ENCODE measurements at places on chromosomes 3 and 15.

- no peak for DNase-seq
Measured at GRCh38 chr3:49876567-49876966, 6.9 kb upstream of the CAMKV start.

DNA sequence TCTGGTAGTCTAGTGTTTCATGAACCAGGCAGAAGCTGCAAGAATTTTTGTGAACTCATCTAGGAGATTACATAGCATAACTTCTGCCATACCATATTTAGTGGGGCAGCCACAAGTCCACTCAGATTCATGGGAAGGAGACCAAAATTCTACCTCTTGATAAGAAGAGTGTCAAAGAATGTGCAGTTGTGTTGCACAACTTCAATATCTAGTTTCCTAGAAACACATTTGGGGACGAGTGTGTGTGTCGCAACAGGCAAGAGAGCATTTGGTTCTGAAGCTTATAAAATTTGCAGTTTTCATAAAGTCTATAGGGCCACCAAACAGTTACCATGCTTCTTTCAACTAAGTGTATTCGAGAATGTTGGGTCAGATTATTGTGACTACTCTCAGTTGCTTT lies 115.3 kb downstream of the KCNH8 start:
- DNase-seq, result no peak

- no peak for DNase-seq
Measured at GRCh38 chr3:103189941-103190340, 755.1 kb downstream of the ZPLD1 start.

DNA sequence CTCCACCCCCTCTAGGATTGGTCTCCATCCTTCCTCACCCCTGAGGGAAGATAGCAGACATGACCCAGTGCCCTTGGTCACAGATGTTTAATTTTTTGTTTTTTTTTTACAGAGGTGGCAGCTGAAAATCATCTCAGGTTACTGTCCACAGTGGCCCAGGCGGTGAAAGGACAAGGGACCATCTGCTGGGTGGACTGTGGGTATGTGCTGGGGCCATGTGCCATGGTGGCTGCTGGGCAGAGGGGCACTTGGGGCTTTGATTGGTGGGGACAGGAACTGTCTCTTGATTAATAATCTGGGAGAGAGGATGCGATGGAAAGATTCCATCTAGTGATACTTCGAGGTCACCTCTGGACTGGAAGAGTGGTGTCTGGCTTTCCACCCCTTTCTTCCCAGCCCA lies 25.4 kb downstream of the PDIA5 start:
- no peak for DNase-seq

DNA sequence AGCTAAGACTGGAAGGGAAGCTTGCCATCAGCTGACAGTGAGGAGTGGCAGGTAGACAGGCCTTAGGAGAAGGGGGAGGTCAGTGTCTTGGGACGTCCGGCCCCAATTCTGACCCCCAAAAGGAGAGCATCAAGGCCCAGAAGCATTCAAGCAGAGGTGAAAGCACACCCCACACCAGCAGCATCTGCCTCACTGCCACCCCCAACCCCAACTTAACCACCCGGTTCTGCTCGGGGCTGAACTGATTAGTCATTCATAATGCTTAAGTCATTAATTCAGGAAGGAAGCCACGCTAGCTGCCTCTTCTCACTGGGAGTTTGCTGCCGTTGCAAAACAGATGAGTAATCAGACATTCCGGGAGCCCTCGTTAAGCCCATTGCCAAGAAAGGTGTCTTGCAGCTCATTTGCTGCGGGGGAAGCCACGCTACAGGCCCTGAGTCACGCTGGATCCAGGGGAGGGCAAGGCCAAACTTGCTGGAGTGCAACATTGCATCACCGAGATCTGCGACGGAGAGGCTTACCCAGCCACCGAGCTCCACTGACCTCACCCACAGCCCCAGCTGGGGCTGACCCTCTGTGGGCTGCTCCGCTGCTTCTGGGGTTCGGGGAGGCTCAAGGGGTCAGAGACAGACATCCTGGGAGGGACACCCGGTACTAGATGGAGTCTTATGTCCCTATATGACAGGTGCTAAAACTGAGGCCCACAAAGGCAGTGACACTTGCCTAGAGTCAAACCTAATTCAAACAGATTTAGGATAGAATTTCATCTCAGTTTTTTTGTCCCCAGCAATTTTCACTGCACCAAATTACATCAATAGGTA lies 46.4 kb upstream of the HES1 start:
- no peak for DNase-seq

DNA sequence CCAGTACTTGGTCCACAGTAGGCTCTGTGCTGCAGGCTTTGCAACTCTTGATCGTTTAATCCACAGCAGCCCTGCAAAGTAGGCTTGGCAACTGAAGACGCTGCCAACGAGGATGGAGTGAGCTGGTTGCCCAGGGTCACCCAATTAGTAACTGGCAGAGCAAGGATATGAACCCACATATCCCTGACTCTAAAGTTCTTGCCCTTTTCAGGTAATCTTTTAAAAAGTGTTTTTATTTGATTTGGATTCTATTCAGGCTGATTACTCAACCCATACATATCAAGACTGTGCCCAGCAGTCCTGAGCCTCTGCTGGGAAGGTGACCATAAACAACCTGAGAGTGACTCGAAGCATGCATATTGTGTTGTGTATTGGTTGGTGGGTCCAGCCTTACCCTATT lies 50.3 kb downstream of the PSMD6 start:
- no peak for DNase-seq

DNA sequence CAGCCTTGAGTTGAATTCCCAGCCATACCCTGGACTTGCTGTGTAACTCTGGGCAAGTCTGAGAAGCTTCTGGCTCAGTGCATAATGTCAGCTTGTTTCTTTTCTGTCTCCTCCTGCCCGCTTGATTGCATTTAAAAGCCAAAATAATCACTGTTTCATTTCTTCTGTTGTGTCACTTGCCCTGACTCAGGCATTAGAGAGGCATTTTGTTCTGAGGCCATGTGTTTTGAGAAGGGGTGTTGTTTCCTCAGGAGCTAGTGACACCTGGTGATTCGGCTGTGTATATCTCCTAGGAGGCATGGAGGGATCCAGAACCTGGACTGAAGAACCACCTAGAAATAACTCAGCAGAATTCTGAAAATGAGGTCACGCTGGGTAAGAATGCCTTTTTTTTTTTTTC lies 16.0 kb downstream of the WDR73 start:
- DNase-seq, result no peak

DNA sequence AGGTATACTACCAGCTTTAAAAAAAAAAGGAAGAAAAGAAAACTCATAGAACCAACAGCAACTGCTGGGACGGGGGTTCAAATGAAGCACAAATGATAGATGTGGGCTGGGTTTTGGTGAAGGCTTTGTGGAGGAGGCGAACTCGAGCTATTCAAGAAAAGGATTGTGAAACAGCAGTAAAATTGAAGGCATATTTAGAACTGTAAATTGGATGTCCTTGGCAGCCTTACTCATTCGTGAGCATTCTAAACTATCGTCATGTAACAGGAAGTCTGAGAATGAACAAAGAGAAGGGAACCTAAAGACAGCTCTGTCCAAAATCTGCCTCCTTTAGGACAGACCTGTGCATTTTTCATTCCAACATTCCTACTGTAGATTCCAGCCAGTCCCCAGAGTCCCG lies 97.8 kb downstream of the LARS2 start:
- DNase-seq, result no peak

DNA sequence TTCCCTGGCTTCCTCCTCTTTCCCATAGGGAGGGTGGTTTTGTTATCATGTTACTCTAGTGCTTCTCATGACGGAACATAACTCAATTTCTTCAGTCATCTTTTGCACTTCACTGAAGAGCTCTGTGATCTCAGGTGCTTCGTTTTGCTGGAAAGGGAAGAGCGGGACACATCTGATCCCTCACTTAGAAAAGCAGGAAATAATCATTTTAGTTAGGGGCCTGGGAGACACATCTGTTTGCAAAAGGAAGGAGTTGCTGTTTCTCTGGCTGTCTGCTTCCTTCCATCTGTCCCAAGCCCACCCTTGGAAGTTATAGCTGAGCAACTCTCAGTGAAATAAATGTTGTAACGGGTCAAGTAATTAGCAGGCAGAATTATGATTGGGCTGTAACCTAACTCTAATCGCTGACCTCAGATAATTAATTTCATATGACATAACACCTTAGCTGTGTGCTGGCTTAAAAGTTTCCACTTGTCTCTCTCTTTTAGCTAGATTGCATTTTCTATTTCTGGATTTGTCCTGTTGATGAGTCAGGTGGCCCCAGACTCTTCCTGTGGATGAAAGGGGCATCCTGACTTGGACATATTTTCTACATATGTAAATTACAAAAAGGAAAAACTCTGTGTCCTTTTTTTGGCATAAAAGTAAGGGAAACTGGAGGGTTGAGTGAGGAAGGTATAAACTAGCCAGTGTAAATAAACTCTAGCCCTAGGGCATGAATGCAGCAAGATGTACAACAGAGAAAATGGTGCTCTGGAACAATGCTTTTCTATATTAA lies 11.0 kb upstream of the FILIP1L start:
- DNase-seq, result no peak

GRCh38 chr3:59280113-59280512 lies 230.3 kb upstream of the CFAP20DC start:
- no peak for DNase-seq

GRCh38 chr3:127323581-127323980 lies 35.7 kb upstream of the PRR20G start:
- DNase-seq, result no peak

GRCh38 chr3:190481779-190482178 lies 32.1 kb upstream of the TMEM207 start:
- no peak for DNase-seq

- DNase-seq, result no peak
Measured at GRCh38 chr15:82072926-82073537, 27.2 kb upstream of the MEX3B start.

DNA sequence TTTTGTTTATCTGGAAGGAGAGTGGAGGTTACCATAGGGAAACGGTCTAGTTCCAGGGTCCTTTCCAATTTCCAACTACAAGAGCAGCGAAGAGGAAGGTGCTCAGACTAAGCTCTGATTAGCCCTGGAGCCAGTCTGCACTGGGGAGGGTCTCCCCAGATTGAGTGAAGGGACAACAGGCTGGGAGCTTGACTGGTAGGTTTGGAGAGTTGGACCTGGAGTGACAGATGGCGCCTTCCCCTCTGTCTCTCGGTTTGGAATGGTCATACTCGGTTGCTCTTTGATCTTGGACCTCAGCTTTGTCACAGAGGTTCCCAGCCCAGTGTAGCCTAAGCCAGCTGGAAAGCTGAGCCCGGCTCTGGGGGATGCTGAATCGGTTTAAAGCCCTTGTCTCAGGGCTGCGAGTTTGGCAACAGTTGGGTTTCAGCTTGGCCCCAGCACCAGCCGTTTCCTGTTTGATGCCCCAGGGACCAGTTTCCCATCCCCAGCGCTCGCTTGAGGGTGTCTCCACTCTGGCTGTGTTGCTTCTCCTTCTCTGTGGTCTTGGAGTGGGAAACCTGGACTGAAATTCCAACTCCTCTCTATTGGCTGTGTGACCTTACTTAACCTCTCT lies 53.1 kb upstream of the ULK4 start:
- DNase-seq, result no peak

- DNase-seq, result no peak
Measured at GRCh38 chr3:117200962-117201361, 491.4 kb downstream of the TUSC7 start.

DNA sequence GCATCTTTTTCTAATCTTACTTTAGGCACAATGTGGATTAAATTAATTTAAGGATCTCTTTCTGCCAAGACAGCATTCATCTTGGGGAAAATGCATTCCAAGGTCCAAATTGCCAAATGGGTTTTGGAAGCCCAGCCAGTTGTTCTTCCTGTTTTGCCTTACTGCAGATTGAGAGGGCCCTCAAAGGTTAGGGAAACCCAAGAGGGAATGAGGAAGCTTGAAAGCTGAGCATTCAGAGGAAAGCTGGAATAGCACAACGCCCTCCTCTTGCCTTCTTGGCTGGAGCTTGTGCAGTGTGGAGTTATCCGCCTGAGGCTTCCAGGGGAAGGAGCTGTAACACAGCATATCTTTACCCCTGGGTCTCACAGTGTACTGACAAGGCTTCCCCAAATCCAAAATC lies 18.2 kb upstream of the SACM1L start:
- DNase-seq, result no peak

- no peak for DNase-seq
Measured at GRCh38 chr3:42983927-42984326, 4.8 kb downstream of the GASK1A start.

DNA sequence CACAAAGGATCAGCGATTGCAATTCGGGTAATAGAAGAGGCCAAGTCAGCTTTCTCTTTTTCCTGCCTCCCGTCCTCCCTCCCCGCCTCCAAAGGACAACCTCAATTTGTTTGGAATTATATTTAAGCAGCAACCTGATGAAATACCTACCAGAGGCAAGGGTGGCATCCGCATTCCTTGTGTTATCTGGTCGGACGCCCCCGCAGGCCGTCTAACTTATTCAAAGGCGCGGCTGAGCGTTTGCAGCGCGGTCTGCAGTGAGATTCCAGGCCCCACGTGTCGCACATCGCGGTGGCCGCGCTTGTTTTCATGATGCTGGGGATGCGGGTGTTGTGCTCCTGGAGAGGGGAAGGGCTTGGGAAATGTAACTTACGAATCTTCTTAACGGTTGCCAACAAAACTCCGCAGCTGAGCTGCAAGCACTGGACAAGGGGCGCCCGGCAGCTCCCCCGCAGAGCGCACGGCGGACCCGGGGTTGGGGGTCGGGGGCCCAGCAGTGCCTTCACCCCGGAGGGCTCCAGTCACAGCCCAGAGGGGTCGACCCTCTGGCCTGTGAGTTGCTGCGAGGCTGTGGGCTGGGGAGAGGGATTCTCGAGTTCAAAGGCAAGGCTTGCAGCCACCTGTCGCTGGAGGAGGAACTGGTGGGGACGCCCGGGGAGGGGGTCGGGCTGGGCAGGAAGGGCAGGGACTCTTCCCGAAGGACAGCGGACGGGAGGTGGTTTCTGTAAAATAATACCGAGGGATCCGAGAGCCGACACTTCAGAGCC lies 20.5 kb upstream of the RGMA start:
- no peak for DNase-seq

GRCh38 chr3:100402256-100402655 lies 917 bp downstream of the LNP1 start:
- no peak for DNase-seq

GRCh38 chr3:136772709-136773108 lies 20.5 kb upstream of the STAG1 start:
- DNase-seq, result no peak

GRCh38 chr3:34634939-34635338 lies 836.5 kb downstream of the PDCD6IP start:
- DNase-seq, result no peak

DNA sequence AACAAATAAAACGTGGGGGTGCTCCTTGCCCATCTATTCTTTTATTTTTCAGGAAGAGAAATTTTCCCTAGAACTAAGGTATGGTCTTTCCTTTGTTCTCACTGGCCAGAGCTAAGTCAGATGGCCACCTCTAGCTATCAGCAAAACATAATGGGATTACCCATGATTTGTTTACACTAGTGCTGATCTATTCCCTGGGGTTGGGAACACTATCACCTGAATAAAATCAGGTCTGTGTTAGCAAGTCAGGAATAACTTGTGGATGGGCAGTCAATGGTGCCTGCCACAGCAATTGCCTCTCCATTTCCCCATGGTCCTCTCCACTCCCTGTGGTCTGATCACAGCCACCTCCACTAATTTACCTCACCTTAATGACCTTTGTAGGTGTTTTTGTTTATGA lies 181.7 kb upstream of the CADPS start:
- no peak for DNase-seq

- no peak for DNase-seq
Measured at GRCh38 chr3:17050071-17050470, 165.3 kb downstream of the PLCL2 start.

- no peak for DNase-seq
Measured at GRCh38 chr3:122064326-122064725, 9.2 kb downstream of the CD86 start.

GRCh38 chr15:29476503-29477080 lies 207.0 kb upstream of the NSMCE3 start:
- DNase-seq, result no peak

All from cerebellar nuclear complex (tissue), 1 donor.